ENCODE measurements at places on chromosomes 7 and 10.

DNA sequence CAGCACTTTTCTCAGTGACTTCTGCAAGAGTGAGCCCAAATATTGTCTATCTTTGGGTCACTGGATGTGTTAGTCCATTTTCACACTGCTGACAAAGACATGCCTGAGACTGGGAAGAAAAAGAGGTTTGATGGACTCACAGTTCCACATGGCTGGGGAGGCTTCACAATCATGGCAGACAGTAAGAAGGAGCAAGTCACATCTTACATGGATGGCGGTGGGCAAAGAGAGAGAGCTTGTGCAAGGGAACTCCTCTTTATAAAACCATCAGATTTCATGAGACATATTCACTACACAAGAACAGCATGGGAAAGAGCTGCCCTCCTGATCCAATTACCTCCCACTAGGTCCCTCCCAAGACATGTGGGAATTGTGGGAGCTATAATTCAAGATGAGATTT, 6.1 kb upstream of the HSPA12A start:
- DNase-seq: no peak

DNA sequence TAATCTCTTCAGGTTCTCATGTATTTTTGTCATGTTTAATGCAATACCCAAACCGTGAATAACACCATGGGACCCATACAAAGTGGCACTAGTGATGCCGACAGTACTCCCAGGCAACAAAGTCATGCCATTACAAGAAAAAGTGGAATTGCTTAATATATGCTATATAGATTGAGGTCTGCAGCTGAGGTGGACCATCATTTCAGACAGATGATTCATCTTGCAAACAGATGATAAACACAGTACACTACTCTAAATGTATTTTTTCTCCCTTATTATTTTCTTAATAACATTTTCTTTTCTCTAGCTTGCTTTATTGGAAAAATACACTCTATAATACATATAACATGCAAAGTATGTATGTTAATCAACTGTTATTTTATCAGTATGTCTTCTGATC, 14.6 kb upstream of the PCDH15 start:
- no peak for DNase-seq

- no peak for DNase-seq
These were observed 8.4 kb upstream of the PVRIG start for GRCh38 chr7:100211342-100211780.

GRCh38 chr10:101818872-101819633, 809 bp upstream of the OGA start:
- no peak for DNase-seq

GRCh38 chr10:11539191-11539868, 72.1 kb downstream of the USP6NL start:
- DNase-seq: no peak
